ENCODE measurements at places on chromosomes 6 and 20.

DNA sequence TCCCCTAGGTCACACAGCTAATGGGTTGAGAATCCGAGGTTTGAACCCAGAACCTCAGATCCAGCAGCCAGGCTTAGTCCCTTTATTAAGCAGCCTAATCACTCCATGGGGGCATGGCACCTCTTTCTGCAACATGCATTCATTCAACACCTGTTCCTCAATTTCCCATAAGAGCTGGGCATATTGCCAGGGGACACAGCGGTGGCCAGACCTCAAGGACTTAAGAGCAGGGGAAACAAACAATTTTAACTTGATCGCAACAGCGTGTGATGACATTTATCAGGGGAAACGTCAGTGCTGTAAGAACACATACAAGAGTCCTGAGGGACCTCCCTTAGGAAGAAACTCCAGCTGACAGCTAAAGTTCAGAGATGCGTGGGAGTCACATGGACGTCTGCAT, 267.4 kb upstream of the CDH4 start:
- DNase-seq: no peak

- DNase-seq: no peak
These were observed 266.0 kb upstream of the CITED2 start for GRCh38 chr6:139640448-139640847.

- DNase-seq: no peak
These were observed 5.0 kb downstream of the BCL2L1 start for GRCh38 chr20:31717478-31718201.

GRCh38 chr20:14882157-14882556, 544.7 kb upstream of the FLRT3 start:
- no peak for DNase-seq

GRCh38 chr20:13243826-13244376, 22.8 kb downstream of the ISM1 start:
- no peak for DNase-seq

DNA sequence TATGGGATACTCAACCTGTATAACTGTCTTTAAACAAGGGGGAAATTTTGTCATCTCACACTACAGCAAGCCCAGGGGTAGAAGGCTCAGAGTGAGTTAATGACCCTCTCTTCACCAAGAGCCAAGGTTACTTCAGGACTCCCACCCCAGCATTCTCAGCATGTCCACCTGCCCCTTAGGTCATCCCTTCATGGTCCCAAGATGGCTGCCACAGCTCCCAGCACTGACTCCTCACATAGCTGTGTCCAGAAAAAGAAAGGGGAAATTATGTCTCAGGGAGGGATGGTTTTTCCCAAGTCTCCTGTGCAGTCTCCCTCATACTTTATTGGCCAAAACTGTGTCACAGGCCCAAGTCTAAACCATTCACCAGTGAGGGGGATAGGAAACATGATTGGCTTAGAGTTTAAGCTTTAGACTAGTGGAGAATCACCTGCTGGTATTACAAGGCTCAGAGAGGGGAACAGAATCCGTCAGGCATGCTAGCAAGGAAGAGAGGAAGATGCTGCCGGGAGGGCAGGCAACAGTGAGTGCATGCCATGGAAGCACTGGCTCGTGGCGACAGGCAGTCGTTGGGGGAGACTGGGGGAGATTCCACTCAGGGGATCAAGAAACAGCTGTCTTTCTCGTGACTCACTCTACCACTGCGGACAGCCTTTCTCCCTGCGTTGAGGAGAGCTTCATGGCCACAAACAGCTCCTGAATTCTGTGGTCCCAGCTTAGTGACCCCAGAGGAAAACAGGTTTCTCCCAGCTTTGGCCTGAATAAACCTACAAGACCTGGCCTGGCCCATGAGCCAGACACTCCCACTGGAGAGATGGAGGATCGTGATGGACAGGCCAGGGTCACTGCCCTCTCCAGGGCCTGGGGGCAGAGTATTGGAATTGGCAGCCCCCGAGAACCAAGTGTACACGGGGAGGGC, 37.2 kb downstream of the HM13 start:
- DNase-seq: no peak

DNA sequence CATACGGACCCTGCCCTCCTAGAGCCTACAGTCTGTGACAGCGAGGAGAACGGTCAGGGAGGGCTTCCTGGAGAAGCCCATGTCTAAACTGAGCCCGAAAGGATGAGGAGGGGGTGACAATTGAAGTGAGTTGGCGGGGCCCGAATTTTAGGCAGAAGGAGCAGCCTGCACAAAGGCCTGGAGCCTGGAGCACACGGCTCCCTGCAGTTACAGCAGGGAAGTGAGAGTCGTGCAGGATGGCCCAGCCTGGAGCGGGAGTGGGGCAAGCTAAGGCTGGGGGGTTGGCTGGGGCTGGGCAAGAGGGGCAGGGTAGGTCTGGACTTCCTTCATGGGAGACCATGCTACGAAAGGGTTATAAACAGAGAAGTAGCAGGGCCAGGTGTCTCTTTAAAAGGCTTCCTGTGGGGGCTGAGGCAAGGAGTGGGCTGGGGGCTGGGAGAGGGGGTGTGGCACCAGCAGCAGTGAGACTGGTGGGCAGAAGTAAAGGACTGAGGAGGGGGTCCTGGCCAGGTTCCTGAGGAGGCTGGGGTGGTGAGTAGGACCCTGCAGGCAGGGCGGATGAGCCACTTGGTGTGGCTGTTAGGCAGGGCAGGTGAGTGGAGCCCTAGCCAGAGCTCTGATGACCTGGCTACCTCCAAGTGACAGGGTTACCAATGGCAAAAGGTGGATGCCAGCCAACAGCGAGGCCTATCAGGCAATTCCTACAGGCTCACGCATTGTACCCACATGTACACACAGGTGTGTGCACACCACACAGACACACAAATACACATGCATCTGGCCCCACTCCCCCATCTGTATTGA, 119.2 kb downstream of the MRPL14 start:
- no peak for DNase-seq

DNA sequence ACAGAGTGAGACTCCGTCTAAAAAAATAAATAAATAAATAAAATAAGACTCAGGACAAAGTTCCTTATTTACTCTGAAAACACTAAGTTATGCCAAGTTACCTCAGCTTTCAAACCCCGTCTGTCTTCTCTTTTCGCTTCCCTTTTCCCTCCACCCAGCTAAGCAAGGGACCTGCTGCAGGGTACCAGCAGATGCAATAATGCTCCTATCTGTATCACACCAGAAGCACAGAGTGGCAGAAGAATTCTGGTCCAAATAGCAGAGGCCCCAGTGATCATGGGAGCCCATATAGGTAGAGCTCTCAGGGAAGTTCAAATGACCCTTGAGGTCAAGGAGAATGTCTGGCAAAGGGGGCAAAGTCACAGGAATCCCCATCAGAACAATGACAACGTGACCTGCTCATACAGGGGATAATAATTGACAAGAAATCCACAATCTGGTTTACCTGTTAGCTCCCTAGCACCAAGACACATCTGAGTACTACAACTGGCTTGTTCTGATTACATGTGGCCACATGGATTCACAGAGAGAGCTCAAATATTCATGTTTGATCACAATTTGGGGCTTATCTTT, 8.7 kb downstream of the GCM1 start:
- DNase-seq: no peak

DNA sequence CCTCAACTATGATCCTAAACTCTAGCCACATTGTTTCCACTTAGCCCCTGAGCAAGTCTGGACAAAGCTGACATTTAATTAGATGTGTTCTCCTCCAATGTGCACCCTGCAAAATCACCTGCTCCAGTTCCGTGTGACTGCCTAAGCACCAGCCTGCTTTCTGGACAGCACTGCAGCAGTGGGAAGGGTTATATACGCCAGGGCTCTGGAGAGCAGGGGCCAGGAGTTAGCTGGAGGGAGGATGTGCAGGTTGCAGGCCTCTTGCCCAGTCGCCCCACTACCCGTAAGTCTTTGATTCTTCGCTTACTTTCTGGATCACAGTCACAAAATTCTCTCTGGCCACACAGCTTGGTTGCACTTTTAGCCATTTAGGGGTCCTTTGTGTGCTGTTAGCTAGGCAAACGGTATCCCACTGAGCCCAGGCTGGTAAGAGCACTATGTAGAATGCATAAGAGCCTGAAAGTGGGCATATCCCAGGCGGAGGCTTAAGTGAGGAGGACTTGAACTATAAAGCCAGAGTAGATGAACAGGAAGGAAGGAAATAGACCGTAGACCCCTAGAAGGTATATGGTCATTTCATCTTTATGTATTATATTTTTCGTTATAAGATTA, 10.7 kb upstream of the PLEKHG1 start:
- no peak for DNase-seq

GRCh38 chr6:170212956-170213636, 77.8 kb downstream of the DLL1 start:
- DNase-seq: no peak

DNA sequence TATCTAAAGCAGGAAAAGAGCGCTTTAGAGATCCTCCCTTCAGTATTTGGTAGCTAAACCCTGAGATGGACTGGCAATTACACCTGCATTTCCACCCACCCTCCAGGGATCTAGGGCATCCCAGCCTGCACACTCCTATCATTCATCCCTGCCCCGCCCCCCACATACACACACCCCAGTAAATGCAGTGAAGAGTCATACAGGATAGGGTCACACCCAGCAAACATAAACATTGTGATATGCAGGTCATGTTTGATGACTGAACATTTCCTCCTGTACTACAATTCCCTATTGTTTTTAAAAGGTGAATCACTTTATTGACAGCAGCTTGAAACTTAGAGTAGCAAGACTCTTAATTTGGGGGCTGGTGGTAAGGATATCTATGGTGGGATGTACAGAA, 112.9 kb downstream of the FOXO3 start:
- no peak for DNase-seq

GRCh38 chr20:32418376-32418775, 60.2 kb downstream of the ASXL1 start:
- no peak for DNase-seq

- DNase-seq: no peak
These were observed 72.0 kb upstream of the THEMIS start for GRCh38 chr6:127972815-127973214.

- no peak for DNase-seq
These were observed 129.0 kb upstream of the THEMIS start for GRCh38 chr6:128029826-128030225.

DNA sequence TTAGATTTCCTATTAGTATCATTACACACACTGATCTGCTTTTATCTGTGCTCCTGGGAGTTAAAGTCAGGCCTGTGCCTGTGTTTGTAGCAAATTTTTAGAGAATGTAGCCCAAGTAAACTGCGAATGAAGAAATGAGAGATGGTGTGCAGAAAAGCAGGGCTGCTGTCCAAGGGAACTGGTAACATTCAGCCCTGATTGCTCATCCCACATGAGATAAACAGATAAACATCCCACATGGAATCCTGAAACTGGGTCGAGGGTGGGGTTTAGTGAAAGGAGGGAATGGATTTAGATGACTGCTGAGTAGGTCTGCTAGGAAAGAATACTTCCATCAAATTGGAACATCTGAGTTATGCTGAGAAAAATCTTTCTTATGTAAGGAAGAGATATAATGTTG, 69.1 kb downstream of the GRIK2 start:
- DNase-seq: no peak

DNA sequence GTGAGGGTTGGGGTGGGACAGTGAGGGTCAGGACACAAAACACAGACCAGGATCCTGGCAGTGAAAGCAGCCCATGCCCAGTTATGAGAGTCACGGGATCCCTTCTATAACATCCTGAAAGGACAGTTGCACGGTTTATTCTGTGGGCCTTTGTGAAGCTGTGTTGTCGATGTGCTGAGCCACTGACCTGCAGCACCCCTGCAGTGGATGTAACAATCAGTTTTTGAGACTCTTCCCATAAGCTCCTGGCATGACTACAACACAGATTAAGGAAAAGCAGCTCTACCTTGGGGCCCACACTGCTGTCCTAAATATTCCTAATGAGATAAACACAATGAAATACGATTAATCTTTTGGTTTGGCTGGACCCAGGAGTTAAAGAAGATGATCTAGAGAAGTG, 3.7 kb downstream of the PYGB start:
- no peak for DNase-seq
